HCT116 (cell line): ENCODE measurements at places on chromosomes 16 and 17.

DNA sequence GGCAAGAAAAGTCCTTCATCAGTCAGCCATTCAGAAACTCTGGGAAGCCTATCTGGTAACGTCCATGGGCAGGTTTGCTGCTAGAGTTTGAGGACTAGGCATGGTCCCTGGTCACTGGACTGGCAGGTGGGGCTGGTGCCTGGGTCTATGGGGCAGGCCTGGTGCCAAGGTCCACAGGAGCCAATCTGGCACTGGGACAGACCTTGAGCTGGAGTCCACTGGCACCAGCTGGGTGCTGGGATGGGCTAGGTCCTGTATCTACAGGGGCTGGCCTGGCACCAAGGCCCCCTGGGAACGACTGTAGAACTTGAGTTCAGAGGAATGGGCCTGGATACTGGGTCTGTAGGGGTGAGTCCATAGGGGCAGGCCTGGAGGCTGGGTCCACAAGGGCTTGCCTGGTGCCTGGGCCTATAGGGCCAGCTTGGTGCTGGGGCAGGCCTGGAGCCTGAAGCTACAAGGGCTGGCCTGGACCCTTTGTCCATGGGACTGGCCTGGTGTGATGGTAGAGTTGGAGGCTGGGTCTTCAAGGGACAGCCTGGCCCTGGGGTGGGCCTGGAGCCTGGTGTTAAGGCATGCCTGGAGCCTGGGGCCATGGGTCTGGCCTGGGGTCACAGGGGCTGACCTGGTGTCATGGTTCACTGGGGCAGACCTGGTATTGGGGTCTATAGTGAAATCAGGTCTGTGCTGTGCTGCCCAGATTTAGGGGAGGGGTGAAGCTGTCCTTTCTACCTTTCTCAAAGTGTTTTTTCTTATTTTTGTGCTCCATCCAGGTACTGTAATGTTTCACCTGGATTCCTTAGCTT lies 30.5 kb upstream of the NKD1 start:
- DNase-seq, result no peak

- no peak for DNase-seq
Observed at GRCh38 chr16:80009971-80010659, 409.6 kb upstream of the MAF start.

DNA sequence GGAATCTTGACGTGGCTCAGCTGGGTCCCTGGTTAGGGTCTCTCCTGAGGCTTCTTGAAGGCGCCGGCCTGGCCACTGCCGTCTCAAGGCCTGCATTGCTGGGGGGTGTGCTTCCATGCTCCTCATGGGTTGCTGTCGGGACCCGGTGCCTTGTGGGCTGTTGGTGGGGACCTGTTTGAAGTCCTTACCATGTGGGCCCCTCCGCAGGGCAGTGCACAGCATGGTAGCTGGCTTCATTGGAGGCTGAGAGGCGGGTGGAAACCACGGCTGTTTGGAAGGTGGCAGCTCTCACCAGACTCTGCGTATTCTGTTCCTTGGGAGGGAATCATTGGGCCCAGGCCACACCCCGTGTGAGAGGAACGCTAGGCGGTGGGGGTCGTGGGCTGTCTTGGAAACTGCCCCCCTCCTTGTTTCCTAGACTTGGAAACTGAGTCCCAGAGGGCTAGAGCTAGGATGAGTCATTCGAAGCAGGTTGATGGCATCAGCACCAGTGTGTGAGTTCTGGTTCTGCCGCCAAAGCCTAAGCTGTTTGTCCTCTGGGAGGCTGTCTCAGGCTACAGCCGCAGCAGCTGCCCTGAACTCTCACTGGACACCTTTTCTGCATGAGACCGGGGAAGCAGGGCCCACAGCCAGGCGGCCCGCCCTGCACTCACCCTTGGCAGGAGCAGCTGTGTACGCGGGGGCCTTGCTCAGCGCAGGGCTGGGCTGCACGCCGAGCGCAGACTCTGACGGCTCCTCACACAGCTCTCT lies 35.2 kb downstream of the ZNF750 start:
- no peak for DNase-seq

- DNase-seq, result no peak
Observed at GRCh38 chr17:75326226-75326848, 37.1 kb upstream of the SLC25A19 start.

DNA sequence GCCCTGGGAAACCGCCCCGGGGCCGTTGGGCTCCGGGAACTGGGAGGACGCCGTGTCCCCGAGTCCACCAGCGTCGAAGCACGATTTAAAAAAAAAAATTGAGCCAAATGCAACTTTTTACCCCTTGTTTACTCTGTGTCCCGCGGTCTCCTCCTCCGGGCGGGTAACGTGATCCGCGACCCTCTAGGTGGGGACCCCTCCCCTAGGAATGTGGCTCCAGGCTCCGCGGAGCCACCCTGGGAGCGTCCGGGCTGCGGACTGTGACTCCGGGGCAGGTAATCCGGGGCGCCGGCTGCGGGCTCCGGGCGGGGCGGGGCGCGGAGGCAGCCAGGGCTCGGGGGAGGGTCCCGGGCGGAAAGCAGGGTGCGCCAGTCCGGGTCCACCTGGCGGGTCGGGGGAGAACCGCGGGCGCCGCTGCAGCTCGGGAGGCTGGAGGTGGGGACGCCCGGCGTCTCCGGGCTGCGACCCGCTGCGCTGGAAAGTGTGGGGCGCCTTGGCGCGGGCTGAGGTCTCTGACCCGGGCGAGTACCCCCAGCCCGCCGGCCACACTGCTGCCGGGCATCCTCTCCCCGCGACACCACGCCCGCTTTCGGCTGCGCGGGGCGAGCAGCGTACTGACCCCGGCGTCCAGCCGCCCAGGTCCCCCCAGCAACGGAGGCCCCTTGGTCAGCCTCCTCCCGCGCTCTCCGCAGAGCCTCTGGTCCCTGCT lies 852 bp upstream of the HELZ start:
- no peak for DNase-seq

DNA sequence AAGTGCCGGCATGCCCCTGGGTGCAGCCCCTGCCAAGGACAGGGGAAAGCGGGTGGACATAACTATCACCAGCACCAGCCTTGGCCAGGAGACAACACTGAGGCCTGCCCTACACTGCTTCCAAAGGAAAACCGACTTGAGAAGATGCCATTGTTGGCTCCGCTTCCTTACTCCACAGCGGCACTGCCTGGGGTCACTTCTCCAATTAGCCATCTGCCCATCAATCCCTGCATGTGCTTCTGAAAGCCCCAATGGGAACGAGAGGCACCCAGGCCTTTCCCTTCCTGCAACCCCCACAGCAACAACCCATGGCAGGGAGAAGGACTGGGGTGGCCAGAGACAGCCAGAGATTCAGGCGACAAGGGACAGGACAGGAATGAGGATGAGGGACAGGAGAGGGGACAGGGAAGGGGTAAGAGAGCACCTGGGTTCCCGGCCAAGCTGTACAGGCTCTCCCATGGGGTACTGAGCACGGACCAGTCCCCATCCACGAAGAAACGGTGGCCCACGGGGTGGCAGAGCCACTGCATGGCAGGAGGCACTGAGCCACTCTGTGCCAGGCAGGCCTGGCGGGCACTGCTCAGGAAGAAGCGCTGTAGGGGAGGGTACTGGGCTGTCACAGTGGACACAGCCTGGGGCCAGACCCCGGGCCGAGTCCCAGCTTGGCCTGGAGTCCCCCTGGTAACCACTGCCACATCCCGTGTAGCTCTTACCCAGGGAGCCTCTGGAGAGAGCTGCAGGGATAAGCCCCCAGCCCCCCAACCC lies 21.2 kb downstream of the SREBF1 start:
- DNase-seq, result no peak

- DNase-seq, result no peak
Observed at GRCh38 chr16:11907160-11907970, 8.4 kb downstream of the GSPT1 start.

- DNase-seq, result no peak
Observed at GRCh38 chr16:14438256-14438655, 191.8 kb downstream of the PARN start.

DNA sequence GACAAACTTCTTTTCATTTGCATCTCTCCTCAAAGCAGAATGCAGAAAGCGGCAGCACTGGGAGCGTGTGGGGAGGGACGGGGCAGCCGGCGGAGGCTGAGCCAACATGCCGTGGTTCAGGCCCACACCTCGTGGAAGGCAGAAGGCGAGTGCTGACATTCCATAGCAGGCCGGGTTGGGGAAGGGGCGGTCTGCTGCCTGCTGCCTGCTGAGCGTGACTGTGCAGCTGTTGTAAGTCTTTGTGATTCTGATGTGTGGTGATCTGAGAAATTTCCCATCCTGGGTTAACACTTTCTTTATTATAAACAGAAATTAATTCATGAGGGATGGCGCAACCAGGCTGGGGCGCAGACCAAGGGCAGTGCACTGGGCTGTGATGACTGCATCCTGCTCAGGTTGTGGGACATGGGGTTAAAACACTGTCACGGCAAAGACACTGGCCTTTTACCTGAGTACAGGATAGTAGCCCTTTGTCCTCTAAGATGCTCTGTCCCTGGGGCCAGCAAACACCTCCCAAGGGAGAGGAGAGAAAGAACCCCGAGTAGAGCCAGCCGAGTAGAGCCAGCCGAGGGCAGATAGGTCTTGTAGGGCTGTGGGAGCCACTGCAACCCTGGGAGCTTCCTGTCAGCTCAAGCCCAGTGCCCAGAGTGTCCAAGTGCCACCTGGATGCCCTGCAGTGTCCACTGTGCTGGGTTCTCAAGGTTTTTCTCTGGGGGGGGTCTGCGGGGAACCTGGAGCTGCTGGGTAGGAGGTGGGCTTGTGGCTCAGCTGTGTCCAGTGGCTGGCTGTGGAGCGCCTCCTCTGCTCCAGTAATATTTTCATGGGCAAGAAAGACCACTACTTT lies 8.8 kb upstream of the DNASE1 start:
- no peak for DNase-seq

GRCh38 chr17:35577830-35578196 lies 558 bp downstream of the PEX12 start:
- DNase-seq, result no peak

- DNase-seq, result no peak
Observed at GRCh38 chr17:56141046-56141839, 12.0 kb upstream of the ANKFN1 start.

GRCh38 chr16:35533683-35534082 lies 2074.3 kb downstream of the TP53TG3F start:
- DNase-seq, result peak; percentile 1

DNA sequence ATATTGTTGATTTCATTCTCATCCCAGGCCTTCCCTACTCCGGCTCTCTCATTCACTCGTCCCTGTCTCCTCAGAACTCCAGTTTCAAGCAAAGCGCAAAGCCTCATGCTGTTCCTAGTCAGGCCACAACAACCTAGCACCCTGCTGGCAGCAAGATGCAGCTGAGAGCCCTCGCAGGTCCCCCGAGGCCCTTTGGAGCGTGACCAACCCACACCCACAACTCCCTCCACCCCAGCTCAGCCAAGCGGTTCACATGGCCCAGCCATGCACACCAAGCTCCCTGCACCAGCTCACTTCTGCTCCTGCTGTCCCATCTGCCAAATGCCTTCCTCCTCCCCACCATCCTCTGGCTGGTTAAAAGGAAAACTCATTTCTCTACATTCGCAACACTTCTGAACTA lies 195.8 kb downstream of the IRX5 start:
- DNase-seq, result no peak
